ENCODE measurements at places on chromosomes 11 and 22. TPM values are rescaled to one million over a fixed set of nuclear protein-coding genes. Genes with fewer than 3 reads are reported as not detected.

DNA sequence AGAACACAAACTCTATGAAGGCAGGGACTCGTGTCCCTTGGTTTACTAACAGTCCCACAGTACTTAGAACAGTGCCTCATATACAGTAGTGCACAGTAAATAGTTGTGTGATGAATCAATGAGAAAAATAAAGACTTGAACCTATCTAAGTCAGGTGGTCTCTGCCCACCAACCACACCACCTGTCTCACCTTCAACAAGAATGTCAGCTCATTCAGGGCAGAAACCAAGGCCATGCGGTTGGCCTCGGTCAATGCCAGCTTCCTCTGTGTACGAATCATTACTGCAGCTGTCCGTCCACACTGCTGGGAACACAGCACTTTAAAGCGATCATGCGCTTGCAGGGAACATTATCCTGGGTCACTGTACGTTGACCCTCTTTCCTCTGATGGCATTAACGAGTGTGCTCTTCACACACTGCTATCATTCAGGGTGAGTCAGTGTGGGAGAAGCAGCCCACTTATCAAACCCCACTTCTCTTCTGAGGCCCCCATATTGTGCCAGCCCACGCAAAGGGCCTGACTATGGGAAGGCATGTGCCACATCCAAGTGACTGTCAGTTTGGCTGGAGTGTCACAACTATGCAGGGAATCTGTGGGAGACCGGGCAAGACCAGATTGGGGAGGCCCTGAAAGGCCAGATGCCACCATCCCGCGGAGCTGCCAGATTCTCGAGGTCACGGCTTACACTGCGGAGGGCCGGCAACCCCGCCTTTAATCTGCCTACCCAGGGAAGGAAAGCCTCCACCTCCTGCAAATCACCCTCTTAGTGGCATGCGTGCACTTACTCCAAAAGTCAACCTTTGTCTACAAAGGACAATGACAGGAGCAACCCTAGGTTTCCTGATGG lies 36.1 kb downstream of the LARGE1 start:
- DNase-seq, result no peak

DNA sequence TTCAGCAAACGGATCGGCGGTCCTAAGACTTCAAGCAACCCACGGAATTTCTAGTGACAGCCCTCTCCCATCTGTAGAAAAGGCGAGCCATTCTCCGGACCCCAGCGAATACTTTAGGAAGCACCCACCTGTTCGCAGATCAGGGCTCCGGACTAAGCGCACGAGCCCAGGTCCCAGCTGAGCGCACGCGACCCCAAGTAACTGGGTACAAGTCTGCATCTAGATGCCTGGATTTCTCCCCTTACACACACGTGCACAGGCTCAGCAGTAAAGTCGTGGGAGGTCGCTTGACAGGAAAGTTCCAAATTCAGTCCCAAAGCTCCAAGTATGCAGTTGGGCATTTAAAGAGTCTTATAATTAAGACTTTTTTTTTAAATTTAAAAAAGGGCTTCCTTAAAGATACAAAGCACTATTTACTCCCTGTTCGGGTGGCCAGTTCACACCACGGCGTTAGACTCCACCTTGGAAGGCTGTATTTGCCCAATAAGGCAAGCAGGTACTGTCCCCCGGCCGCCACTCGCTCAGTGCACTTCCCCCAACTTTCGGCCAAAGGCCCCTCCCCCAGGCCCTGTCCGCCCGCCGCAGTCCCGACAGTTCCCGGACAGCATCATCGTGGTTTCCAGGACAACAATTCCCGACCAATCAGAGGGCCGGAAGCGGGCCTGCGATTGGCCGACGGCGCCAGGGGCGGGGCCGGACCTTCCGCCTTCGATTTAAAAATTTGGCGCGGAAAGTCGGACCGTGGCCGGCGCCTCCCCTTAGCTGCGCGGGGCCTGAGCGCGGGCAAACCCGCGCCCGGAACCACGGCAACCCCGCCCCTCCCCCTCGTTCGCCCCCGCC lies at the start of gene E2F8:
E2F8 (minus strand) TSS at position 526 of the 840 bp plus-strand sequence. CDS start 824 bp downstream, outside the sequence.
- peak; percentile 82 for DNase-seq

DNA sequence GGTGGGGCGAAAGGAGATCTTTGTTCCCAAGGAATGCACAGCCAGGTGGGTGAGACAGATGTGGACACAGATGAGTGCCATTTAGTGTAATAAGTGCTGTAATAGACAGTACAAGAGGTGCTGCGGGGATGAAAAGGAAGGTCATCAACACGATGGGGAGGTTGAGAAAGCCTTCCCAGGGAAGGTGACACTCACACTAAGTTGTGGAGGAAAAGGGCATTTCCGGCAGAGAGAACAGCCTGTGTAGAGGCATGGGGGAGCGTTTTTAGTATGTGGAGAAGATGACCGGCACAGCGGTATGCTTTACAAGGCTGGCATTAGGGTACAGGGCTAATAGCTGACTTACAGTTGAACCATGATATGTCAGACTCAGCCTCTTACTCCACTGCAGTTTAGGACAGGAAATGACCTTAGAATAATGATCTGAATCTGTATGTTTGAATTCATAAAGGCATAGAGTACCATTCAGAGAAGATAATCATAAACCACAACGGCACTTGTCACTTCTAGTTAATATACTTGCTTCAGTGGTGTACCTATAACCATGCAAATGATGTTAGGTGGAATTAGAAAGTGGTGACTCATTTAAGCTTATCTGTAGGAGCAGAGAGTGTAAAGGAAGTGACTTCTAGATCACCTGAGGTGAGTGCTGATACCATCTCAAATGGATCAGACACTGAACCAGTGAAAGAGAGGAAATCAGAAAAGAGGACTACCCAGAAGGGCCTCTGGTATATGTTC lies 60.6 kb downstream of the FAM83F start:
- DNase-seq, result peak; percentile 72

- no peak for DNase-seq
Observed at GRCh38 chr11:34501949-34502348, 11.6 kb downstream of the ELF5 start.

DNA sequence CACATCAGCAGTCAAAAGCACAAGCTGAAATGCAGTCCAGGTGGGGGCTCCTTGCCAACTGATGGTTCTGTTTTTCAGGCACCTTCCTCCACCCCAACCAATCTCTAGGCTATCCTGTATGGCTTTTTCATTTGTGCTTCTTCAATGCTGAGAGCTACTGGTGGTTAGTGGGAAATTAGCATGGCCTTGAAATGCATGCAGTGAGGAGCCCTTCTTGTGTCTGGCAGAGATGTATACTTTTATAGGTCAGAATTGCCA lies 167.4 kb downstream of the NAV2 start:
- DNase-seq, result no peak

- no peak for DNase-seq
Observed at GRCh38 chr11:87295237-87295636, 257.5 kb downstream of the TMEM135 start.

- no peak for DNase-seq
Observed at GRCh38 chr22:22397875-22398524, 110.5 kb downstream of the ZNF280B start.

GRCh38 chr11:68211546-68211945 lies 1.6 kb downstream of the KMT5B start:
- peak; percentile 25 for DNase-seq

- DNase-seq, result no peak
Observed at GRCh38 chr11:32809313-32809712, 14.9 kb upstream of the CCDC73 start.

DNA sequence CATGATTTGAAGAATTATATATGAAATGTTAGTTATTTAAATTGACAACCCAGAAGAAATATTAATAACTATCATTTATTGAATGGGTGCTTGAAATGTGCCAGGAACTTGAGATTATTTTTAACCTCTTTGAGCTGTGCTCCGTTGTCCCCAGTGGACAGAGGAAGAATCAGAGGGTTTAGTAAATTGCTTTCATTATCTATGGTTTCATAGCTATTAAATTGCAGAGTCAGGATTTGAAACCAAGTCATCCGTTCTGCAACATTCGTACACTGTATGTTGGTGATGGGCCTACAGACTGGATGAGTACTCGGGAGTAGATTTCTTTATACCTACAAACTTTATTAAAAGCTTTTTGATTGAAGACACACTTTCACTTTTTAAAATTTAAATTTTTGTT lies 4.9 kb downstream of the HSD17B12 start:
- no peak for DNase-seq

DNA sequence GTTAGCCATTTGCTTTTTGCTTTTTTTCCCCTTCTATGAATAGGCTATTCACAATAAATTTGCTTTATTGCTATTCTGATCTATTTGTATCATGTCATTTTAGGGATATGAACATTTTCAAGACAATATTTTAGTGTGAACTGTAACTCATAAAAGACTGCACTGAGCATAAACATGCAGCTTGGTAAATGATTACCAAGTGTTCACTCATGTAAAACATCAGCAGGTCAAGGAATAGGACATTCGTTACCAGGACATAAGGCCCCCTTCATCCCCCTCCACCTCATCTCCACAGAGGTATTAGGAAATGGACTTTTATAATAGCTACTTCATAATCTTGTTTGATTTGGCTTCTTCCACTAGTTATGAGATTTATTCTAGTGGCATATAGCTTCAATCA lies 12.4 kb downstream of the NLRP14 start:
- no peak for DNase-seq

DNA sequence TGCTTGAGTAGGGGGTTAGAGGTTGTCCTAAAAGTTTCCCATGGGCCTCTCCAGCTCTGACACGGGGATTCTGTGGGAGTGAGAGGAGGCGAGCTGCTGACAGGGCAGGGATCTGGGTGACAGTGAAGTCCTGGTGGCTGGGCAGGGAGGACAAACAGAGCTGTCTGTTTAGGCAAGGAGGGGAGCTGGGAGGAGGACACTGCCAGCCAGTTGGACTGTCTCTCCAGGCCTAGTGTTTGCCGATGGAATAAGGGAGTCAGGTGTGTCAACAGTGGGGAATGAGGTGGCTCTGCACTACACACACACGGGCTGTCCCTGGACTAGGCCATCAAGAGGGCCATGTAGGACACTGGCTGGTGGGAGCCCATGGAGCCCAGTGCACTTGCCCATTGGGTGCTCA lies 20.6 kb upstream of the SYT7 start:
- DNase-seq, result no peak

- no peak for DNase-seq
Observed at GRCh38 chr11:46421257-46421880, 29.8 kb upstream of the CHRM4 start.

DNA sequence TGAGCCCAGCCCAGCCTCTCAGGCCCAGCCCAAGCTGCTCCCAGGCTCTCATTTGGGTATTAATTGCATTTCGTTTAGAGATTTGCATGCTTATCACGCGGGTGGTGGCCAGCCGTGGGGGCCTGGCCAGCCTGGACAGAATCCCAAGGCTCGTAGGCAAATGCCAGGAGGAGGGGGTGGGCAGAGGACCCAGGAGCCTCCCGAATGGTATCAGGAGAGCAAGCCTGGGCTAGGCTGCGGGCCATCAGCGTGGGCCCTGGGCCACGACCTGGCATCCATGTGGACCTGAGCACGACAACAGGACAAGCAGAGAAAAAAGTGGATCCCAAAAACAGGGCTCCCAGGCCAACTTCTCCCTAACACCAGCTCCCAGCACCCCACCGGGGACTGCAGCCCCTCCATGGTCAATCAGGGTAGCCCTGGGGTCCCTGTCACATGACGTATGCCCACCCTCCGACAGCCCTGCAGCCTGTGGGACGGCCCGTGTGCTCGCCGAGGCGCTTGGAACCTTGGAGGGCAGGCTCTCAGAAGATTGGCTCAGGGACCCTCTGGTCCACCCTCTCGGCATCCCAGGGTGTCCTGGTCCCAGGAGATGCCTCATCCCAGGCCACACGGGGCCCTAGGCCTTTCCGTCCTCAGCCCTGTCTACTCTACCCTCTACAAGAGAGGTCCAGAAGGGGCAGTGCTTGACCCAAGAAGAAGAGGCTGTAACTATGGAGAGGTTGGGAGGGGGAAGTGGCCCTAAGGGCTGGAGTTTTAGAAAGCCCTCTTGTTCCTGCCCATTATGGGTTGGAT lies 8.8 kb downstream of the ASCL2 start:
- no peak for DNase-seq

GRCh38 chr11:69905611-69906452 lies 86.6 kb upstream of the FGF3 start:
- DNase-seq, result no peak

GRCh38 chr22:21634081-21634480 lies 1.5 kb downstream of the CCDC116 start:
- DNase-seq, result no peak

- DNase-seq, result no peak
Observed at GRCh38 chr11:19432370-19433061, 191.8 kb upstream of the E2F8 start.

DNA sequence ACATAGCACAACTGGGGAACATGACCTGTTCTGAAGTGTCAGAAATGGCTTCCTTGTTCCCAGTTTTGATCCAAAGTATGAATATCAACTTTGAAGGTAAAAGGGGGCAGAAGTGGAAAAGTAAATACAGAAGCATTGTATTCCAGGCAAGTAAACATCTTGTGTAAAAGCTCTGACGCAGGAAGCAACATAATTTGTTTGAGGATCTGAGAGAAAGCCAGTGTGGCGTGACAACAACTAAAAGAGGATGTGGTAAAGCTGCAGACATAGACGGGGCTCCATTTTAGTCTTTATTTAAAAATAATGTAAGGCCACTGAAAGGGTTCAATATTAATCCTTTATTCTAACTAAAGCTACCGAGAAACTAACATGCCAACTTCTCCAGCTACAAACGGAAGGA lies 310.2 kb downstream of the DLG2 start:
- DNase-seq, result no peak

DNA sequence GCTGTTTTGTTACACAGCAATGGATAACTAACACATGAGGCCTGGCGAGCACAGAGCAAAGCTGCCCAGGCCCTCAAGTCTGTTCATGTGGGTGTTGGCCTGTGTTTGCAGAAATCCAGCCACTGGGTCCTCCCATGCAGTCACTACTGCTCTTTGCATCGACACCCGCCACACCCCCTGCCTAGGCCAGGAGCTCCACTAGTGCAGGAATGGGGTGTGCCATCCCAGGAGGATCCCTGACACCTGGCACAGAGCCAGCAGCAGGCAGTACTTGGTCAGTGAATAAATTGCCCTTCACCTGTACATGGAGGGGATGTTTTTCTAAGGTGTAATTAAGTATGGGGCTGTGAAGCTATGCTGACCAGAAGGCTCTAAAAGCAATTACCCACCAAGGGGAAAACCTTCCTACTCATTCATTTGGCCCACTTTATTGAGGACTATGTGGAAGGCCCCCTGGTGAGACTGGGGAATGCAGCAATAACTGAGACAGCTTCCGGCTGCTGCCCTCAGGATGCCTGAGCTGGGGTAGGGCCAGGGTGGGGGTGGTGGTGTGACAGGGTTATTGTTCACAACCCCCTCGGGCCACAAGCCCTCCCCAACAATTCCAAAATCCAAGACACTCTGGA lies 160.8 kb downstream of the CRYBB2 start:
- DNase-seq, result no peak

- no peak for DNase-seq
Observed at GRCh38 chr22:30885591-30885990, 83.0 kb downstream of the MORC2 start.

- DNase-seq, result no peak
Observed at GRCh38 chr11:96090711-96091110, 166.8 kb upstream of the MTMR2 start.

- DNase-seq, result no peak
Observed at GRCh38 chr11:108525161-108525560, 27.0 kb upstream of the POGLUT3 start.

The ELF5 gene
- not detected for total RNA-seq

The RIMBP3C gene
- 0.35 TPM for total RNA-seq

The OR5B21 gene
- total RNA-seq, result not detected

The UBQLN3 gene
- 0.15 TPM for total RNA-seq

The MS4A3 gene
- 1.4 TPM for total RNA-seq

The OR4C12 gene
- total RNA-seq, result not detected

The RTN4R gene
- 1.6 TPM for total RNA-seq

The SSTR3 gene
- total RNA-seq, result 0.64 TPM

The POLA2 gene
- total RNA-seq, result 22.7 TPM

The TMEM191B gene
- 6.5 TPM for total RNA-seq

Measured in natural killer cell (primary cell).